Posterior cingulate gyrus (tissue), 11 donors: ENCODE measurements at places on chromosomes 4 and X.

DNA sequence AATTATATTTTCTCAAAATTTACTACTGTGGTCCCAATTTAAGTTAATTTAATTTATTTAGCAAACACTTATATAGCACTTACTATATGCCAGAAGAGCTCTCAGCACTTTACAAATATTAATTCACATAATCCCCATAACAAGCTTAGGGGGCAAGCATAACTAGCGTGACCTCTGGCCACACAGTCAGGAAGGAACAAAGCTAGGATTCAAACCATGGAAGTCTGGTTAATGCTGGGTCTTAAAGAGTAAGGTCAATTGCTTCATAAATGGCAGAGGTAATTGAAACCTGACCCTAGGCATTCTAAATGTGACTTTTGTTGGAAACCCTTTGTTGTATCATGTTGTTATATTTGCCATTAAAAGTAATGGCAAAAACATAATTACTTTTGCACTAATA is 279.5 kb upstream of the EMCN start:
- no peak for DNase-seq

DNA sequence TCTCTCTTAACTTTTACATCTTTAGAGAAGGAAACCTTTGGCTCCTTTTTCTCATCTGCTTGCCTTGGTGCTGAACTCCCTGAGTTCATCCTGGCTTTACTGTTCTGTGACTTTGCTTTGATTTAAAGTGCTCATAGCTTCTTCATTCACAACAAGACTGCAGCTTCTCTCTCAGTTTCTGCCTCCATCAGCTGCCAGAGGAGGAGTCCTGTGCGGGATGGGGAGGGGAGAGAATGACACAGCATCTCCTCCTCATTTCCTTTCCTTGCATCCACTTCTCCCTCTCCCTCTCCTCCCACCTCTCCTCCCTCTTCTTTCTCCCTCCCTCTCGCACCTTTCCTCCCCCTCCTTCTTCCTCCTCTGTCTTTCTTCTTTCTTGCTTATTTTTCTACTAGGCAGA is 42.0 kb downstream of the CBLL2 start:
- DNase-seq: no peak

DNA sequence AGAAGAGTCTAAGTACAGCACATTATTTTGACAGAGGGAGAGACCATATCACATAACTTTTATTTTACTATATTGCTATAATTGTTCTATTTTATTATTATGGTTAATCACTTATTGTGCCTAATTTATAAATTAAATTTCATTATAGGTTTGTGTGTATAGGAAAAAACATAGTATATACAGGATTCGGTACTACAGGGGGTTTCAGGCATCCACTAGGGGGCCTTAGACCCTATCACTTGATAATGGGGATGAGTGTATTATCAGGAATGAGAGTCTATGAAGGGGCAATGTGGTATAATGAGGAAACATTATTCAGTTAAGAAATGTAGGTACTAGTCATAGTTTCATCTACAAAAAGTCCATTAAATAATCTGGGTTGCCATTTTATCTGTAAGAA is 833.1 kb downstream of the C4orf33 start:
- DNase-seq: no peak

GRCh38 chr4:26558166-26558895 is 25.6 kb upstream of the TBC1D19 start:
- DNase-seq: no peak

- DNase-seq: no peak
Measured at GRCh38 chr4:187444061-187444460, 551.5 kb upstream of the ZFP42 start.

DNA sequence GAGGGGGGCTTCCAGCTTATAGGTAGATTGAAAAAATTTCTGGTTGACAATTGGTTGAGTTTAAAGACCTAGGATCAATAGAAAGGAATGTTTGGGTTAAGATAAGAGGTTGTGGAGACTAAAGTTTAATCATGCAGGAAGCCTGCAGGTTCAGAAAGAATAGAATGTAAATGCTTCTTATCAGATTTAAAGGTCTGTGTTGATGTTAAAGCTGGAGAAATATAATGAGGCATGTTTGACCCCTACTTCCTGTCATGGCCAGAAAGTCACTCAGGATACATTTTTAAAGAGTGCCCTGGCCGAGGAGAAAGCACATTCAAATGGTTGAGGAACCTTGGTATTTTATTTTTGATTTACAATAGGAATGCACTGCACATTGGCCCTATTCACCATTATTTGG is 3.9 kb upstream of the RRAGB start:
- DNase-seq: no peak

GRCh38 chrX:5417381-5417780 is 811.3 kb downstream of the NLGN4X start:
- no peak for DNase-seq

- no peak for DNase-seq
Measured at GRCh38 chr4:167784826-167785225, 307.5 kb upstream of the ANXA10 start.

DNA sequence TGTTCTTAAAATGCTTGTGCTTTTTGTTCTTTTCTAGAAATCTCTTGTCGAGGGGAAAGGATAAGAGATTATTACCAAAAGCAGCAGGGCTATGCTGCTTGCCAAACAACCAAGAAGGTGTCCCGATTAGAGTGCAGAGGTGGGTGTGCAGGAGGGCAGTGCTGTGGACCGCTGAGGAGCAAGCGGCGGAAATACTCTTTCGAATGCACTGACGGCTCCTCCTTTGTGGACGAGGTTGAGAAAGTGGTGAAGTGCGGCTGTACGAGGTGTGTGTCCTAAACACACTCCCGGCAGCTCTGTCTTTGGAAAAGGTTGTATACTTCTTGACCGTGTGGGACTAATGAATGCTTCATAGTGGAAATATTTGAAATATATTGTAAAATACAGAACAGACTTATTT is 81.5 kb upstream of the PACRGL start:
- no peak for DNase-seq

- no peak for DNase-seq
Measured at GRCh38 chrX:130321550-130321949, 18.2 kb upstream of the SLC25A14 start.
